ENCODE measurements at places on chromosomes 4 and X. TPM values are rescaled to one million over a fixed set of nuclear protein-coding genes. Genes with fewer than 3 reads are reported as not detected.

DNA sequence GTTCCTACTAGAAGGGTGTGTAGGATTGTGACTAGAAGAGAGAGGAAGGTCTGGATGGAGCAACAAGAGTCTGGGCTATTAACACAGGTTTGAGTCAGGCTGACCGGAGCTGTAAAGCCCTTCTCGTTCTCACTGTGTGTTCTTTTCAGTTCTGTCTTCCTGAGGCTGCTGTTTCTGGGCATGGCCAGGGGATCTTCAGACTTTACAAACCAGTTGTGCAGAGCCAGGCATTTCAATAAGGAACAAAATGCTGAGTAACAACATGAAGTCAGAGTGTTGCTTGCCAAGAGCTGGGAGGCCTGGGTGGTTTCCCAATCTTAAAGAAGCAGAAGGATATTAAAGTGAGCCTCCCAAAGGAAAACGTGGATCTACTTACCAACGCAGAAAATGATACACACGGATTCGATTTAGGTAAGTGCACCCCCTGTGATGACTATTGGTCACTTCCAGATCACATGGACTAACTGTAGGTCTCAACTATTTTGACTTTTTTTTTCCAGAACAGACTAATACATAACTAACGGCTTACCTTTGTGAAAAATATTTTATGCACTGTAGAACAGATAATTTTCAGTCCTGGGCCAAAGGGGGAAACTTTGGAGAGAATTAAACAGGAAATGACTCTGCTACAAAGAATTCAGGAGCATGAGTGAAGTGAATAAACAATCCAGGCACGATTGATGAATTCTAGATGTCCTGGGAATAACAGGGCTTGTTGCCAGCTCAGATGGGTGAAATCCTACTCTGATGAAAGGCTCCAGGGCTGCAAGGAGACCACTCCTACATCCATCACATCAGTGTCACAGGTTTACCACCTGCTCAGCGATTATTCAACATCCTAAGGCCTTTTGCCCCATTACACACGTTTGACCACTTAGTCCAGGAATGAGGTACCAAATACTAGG lies 94.5 kb downstream of the ANXA3 start:
- DNase-seq: peak; percentile 84

DNA sequence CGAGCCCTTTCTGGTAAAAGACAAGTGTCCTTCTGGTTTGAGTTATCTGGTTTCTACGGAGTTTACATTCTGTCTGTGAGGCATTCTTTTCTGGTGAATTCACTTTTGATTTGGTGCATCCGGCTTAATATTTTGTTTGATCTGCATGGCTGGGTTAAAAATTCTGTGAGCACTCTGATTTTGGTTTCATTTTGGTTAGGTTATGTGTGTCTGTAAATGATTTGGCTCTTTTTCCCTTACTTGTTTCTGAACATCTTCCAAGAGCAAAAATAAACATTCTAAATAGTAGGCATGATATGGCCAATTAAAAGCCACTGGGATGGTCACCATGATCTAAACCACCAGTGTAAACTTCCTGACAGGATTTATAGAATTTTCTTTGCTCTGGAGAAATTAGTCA lies 85.7 kb upstream of the PTPN13 start:
- DNase-seq: no peak

GRCh38 chr4:142312391-142312790 lies 533.7 kb downstream of the INPP4B start:
- no peak for DNase-seq

GRCh38 chr4:168737806-168738172 lies 240.9 kb downstream of the PALLD start:
- DNase-seq: no peak

GRCh38 chr4:135741583-135741982 lies 1540.0 kb upstream of the PABPC4L start:
- DNase-seq: no peak

DNA sequence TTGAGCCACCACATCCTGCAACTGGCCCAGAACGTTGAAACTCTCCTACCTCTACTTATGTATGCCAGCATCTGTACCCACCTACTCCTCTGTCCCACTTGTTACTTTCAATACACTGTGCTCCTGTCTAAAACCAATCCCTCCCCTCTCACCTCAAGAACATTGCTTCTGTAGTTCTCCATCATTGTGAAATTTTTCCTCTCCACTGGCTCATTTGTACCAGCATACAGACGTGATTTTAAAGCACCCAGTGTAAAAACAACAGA lies 25.5 kb upstream of the USO1 start:
- no peak for DNase-seq

DNA sequence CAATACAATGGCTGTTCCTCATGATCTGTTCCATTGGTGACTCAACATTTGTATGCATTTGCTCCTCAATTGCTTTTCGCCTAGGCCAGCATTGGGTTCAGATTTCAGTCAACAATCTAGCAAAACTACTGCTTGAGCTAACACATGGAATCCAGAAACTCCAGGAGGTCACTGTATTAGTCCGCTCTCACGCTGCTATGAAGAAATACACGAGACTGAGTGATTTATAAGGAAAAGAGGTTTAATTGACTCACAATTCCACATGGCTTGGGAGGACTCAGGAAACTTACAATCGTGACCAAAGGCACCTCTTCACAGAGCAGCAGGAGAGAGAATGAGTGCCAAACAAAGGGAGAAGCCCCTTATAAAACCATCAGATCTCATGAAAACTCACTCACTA lies 67.1 kb downstream of the RXFP1 start:
- no peak for DNase-seq

- peak; percentile 42 for DNase-seq
Observed at GRCh38 chrX:3815896-3816664, 102.6 kb upstream of the PRKX start.

GRCh38 chrX:131741103-131741581 lies 197.3 kb downstream of the OR13H1 start:
- peak; percentile 95 for DNase-seq

DNA sequence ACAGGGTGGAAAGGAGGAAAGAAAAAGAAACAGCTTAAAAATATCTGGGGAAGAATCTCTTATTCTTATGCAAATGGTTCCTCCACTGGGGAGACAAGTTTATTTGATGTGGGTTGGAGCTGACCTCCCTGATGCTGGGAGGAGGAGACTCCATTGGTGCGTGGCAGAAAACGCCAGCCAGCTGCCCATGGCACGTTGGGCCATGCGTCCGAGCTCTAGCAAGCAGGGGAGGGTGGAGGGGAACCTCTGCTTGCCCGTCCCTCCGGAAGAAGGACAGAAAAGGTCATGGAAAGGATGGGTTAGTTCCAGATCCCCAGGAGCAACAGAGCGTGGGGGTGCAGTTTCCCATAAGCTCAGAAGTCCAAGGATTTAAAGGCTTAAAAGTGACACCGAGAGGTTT lies 210.4 kb downstream of the KLHL4 start:
- DNase-seq: no peak

DNA sequence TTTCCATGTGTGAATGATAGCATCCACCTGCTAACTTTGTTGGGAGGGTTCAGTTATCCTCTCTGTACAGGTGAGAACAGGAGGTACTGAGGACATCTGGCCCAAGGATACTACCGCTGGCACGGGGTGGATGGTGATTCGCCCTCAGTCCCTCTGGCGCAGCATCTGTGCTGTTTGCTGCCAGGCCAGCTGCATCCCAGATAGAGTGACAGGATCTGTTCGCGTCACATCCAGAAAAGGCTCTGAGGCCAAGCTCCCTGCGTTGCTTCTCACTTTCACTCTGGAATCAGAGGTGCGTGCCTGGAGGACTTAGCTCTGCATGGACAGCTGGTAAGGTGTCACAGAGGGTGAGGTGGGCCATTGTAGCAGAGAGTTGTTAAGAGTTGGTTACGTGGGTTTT lies 95.4 kb downstream of the TBL1X start:
- no peak for DNase-seq

DNA sequence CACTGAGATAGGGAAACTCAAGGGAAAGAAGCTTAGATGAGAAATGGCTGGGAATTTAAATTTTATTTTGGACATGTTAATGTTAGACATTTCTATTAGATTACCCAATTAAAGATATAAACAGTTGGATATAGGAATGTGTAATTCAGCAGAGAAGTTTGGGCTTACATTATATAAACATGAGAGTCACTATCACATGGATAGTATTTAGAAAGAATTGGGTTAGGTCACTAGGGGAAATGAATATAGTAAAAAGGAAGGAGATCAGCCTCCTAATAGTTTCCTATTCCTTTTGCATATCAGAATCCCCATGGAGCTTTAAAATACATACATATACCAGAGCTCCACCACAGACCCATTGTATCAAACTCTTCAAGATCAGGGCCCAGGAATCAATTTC lies 19.6 kb upstream of the CXCL5 start:
- DNase-seq: no peak

GRCh38 chrX:40405399-40405798 lies 175.4 kb upstream of the ATP6AP2 start:
- no peak for DNase-seq

- DNase-seq: no peak
Observed at GRCh38 chr4:26748811-26749210, 111.8 kb upstream of the STIM2 start.

DNA sequence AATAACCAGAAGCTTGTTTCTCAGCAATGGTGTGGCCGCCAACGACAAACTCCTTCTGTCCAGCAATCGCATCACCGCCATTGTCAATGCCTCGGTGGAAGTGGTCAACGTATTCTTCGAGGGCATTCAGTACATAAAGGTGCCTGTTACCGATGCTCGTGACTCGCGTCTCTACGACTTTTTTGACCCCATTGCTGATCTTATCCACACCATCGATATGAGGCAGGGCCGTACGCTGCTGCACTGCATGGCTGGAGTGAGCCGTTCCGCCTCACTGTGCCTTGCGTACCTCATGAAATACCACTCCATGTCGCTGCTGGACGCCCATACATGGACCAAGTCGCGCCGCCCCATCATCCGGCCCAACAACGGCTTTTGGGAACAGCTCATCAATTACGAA lies 383 bp downstream of the DUSP21 start:
- DNase-seq: no peak

GRCh38 chrX:135652602-135653001 lies 60.8 kb upstream of the CT45A1 start:
- DNase-seq: no peak

GRCh38 chr4:185036019-185036418 lies 17.7 kb downstream of the HELT start:
- no peak for DNase-seq

The FAM236D gene
- total RNA-seq: not detected

The MAGEA11 gene
- total RNA-seq: not detected

The RHOXF2 gene
- total RNA-seq: not detected

The ASB11 gene
- total RNA-seq: not detected

The PPP1R2C gene
- total RNA-seq: not detected

The ADAMTS3 gene
- total RNA-seq: 1.1 TPM

The ZCCHC13 gene
- not detected for total RNA-seq

The MND1 gene
- total RNA-seq: 0.53 TPM

The GPRASP1 gene
- total RNA-seq: 20.1 TPM

The CDKL2 gene
- total RNA-seq: 0.83 TPM
